ENCODE measurements at places on chromosomes 4 and X.

DNA sequence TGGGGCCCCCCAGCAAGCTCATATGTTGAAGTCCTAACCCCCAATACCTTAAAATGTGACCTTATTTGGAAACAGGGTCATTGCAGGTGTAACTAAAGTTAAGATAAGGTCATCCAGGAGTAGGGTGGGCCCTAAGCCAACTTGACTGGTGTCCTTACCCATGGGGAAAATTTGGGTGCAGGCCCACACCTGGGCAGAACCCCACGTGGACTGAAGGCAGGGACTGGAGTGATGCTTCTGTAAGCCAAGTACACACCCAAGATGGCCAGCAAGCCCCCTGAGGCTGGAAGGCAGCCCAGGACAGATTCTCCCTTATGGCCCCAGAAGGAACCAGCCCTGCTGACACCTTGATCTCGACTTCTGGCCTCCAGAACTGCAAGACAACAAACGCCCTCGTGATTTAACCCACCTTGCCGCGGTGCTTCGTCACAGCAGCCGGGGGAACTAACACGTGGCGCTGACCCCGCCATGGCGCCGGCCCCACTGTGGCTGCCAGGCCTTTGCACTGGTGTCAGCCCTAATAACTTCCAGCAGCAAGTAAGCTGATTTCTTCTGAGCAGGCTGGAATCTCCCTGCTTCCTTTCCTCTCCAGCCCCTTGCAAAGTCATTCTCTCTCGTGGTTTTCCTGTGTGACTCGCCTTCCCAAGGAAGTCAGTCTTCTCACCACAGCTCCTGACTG lies 23.2 kb upstream of the MXD4 start:
- no peak for DNase-seq

GRCh38 chr4:185523862-185524261 lies 11.4 kb downstream of the PDLIM3 start:
- no peak for DNase-seq

GRCh38 chrX:72038016-72038415 lies 93.7 kb downstream of the RTL5 start:
- no peak for DNase-seq

GRCh38 chr4:86233681-86234080 lies 126.2 kb downstream of the MAPK10 start:
- DNase-seq: no peak
